ENCODE measurements at places on chromosomes 1 and 21.

GRCh38 chr1:22024485-22025367 is 23.3 kb downstream of the CELA3A start:
- DNase-seq, result no peak

DNA sequence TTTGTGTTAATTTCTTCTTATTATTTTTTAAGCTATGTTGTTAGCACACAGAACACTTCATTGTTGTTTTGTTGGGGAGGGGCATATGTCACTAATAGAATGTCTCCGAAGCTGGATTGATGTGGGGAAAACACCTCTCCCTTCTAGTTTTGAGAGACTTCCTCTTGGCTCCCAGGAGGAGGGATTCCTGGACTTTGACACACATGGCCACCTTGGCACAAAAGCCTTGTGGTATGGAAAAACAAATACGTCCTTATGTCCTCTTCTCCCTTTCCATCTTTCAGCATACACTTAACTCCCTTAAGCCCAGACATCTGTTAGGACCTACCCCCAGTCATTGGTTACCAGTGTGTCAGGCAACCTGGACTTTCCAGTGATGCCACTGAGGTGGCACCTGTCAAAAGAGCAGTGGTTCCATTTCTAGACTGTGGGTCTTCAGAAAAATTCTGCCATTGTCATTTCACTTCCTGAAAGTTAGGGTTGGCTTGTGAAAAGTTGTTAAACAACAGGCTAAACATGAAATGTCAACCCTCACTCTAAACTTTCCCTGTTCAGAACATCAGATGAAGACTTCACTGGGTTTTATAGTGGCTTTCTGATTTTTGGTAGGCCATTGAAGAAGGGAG is 12.5 kb upstream of the ABCB10 start:
- DNase-seq, result no peak

- no peak for DNase-seq
Observed at GRCh38 chr21:42079008-42079938, 8.2 kb downstream of the UMODL1 start.

DNA sequence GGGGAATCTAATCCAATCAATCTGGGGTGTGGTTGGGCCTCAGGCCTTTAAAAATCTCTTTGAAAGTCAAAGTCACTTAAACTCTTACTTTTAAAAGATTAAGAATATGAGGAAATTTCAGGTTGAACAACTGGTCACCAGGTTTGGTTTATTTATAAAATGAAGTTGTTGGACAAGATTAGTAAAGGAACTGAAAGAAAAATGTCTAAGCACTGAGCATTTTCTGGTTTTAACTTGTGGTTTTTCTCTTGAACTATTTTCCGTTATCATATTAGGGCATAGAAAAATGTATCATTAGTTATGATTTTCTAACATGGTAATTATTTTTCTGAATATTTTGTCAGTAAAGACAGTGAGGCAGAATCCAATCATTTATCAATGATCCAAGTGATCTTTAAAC is 49.6 kb downstream of the RGS2 start:
- DNase-seq, result no peak

- DNase-seq, result no peak
Observed at GRCh38 chr1:42962641-42963377, 4.1 kb upstream of the SLC2A1 start.

DNA sequence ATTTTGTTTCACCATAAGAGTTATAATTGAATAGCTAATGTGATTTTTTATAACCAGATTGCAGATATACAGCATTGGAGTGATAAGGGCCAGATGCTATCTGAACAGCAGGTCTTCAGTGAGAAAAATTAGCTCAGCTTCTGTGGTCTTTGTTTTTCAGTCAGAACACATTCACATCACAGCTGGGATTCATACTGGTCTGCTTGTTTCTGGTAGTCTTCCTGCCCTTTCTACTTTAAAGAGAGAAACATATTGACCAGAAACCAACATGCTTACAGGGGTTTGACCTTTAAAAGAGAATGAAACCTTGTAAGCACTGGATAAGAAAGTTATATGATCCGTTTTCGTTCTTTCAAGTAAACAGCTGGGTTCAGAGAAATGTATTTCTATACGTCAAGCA is 213.7 kb upstream of the TMPRSS15 start:
- no peak for DNase-seq

All from kidney epithelial cell (primary cell).